Erythroblast (primary cell): ENCODE measurements at places on chromosomes 3 and 15.
A peak's percentile ranks its signal among the peaks of the same experiment; 100 is the strongest.

DNA sequence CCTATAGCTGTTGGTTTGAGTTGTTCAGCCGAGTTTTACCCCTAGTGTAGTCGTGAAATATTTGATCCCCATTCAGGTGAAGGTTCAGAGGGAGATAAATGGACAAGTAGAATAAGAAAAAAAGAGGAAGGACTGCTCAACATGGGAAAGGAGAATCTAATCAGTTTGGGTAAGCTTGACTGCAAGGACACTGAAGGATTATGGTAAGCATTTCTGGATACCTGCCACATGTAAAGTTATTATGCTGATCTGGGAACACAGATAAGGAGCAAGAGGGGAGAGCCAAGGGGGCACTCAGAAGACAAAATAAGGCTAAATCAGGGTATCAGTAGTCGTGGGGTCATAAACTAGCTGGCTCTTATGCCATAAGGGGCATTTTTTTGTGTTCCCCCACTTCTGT, 49.9 kb downstream of the TFG start:
- DNase-seq = peak; percentile 9

DNA sequence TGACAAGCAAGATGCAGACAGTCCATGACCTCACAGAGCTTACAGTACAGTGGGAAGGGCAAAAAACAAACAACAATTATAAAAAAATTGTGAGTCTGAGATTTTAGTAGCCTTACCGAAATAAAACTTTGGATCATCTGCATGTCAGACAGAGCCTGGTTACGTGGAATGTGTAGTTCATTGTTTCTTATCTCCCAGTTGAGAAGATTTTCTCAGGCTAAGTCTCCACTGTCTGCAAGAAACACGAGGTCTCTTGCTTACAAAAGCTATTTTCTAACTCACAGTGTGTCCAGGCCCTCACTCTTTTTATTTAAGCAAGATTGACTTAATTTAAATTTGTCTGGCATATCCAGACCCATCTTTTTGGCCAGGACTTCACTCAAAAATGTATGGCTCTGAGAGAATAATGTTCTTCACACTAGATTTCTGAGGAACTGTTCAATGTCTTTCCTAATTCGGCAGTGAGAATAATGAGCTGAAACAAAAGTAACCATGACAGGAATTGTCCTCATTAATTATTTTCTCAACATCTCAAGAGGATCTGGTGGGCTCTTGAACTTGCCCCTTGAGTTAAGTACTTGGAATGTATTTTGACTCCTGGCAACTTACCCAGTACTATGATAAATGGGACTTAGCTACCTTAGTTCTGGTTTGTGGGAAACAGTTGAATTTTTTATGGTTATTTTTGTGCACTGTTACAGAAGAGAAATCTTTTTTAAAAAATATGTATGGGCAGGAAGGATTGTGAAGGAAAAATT, 265.1 kb upstream of the COL8A1 start:
- DNase-seq = no peak

DNA sequence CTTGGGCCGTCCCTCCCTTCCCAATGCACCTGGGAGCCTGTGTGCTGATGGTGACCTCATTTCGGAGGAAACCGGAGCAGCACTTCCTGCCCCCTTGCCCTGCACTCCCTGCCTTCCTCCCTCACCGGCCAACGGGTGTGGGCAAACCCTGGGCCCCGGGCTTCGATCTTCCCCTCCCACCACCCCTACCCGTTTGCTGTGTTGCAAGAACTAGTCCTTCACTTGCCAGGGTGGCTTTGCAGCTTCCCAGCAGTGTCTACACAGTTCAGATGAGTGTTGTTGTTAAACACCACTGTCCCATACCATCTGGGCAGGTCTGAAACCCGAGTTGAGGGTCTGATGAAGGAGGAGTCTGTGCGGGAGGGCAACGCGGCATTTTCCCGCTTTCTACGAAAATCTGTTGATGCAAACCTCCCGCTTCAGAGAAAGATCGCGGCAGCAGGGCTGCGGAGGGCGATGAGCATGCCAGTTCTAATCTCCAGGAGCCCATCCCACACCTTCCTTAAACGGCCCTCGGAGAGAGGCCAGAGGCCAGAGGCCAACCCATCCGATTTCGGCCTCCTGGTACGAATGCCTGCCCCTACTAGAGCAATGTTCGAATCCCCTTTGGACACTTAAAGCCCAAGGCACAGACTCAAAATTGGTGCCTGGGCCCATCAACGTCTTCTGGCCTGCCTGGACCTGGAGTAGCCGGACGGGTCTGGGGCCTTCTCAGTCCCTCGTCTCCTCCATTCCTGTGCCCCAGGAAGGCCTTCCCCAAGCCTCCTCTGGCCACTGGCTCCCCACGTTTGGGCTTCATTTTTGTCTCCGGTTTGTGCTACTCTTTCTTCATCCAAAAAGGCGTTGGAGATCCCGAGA, 35.7 kb upstream of the POLG start:
- DNase-seq = no peak

DNA sequence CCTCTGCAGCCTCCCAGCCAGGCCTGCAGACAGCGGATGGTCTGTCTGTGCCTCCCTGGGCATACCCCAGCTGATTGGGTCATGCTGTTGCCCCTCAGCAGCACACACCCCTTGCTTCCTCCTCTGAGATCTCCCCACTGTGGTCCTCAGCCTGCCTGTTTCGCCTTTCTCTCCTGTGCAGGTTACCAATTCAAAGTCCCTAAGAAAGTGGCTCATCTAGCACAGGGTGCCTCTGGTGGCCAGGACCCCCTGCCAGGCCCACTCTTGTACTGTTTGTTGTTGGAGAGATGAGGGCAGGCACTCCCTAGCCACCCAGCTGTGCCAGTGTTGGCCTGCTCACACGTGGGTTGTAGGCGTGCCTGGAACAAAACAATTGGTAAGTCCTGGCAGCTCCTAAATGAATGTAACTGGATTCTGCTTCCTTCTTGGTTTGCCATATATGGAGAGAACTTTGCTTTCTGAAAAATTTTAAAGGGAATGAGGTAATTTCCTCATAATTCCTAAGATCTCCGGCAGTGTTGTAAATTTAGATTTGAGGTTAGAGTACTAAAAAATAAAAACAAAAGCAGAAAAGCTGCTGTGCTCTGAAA, 213.2 kb upstream of the IL12A start:
- DNase-seq = no peak

DNA sequence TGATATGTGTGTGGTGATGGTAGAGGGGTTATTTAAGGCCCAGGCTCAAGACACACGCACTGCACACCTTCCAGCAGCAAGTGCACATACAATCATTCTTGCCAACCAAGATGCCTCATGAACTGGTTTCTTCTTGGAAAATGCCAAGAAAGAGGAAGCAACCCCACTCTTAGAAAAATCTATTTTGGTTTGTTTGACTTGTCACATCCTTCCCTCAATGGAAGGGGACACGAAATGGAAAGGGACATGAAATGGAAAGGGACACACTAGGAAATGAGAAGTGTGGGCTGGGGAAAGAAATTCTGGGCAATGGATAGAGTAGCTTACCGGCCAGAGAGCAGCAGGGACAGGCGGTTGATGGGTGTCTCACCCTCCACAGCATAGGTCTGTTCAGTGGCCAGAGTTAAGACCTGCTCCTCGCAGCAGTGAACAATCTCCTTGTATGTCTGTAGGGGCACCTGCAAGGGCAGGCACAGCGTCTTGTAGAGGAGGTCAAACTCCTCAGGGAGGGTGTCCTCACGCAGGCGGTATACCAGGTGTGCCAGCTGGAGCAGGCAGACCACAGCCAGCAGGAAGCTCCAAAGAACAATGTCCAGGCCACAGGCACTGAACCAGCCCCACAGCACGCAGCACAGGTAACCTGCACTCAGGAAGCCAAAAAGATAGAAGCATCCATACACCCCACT, 640 bp downstream of the POPDC2 start:
- DNase-seq = no peak

GRCh38 chr3:104521606-104522336, 844.9 kb upstream of the ALCAM start:
- no peak for DNase-seq

DNA sequence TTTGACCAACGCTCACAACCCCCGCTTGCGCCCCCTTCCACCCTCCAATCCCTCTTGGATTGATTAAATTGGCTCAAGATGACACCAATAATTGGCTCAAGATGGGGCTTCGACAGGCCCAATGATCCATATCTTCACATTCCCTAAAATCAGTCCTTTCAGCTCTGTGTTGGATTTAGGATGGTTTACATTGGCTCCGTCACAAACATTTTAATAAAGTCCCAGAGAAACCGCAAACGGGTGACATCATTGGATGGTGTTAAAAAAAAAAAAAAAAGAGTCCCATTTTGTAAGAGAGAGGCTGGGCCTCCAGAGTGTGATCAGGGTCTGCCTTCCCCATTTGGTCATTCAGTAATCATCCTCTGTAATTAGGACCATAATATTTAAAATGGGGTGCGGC, 113.4 kb upstream of the MRPS22 start:
- no peak for DNase-seq

GRCh38 chr15:25372298-25372697, 66.5 kb downstream of the UBE3A start:
- DNase-seq = no peak

GRCh38 chr3:29280404-29281093, at the start of gene RBMS3:
TSS of gene RBMS3 (plus strand) at chr3:29281071.
- no peak for DNase-seq

DNA sequence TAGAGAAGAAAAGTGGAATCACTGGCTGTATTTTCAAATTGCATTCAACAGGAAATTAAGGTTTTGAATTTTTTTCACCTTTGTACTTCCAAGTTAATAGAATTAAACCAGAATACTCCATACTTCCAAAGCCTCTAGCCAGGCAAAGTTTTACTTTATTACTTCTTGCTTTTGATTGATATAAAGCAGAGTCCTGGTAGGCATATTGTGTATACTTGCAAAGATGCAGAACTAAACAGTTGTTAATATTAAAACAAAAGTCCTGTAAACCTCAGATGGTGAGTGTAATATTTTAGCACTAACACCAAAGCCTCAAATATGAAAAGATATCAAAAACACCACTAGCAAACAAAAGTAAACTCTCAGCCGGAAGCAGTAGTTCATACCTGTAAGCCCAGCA, 107.2 kb upstream of the C2CD4B start:
- no peak for DNase-seq

- no peak for DNase-seq
Observed at GRCh38 chr3:9072667-9073009, 109.4 kb upstream of the RAD18 start.

- DNase-seq = peak; percentile 15
Observed at GRCh38 chr3:172153335-172153861, 114.0 kb downstream of the FNDC3B start.

GRCh38 chr3:71421820-71422566, 161.5 kb downstream of the FOXP1 start:
- DNase-seq = no peak

- DNase-seq = no peak
Observed at GRCh38 chr15:72404356-72404755, 6.3 kb downstream of the TMEM202 start.

- no peak for DNase-seq
Observed at GRCh38 chr3:117165601-117166051, 456.0 kb downstream of the TUSC7 start.

- DNase-seq = no peak
Observed at GRCh38 chr15:42427429-42428223, 63.3 kb downstream of the ZNF106 start.
